ENCODE measurements at places on chromosomes 3 and 15. TPM values are rescaled to one million over a fixed set of nuclear protein-coding genes. Genes with fewer than 3 reads are reported as not detected.

SLC12A1 gene
- total RNA-seq, result not detected

VGLL3 gene
- not detected for total RNA-seq

NOP10 gene
- total RNA-seq, result 160 TPM

GCNT3 gene
- total RNA-seq, result not detected

HMCES gene
- total RNA-seq, result 56.7 TPM
